Stimulated activated CD8-positive, alpha-beta memory T cell treated with anti-CD3 and anti-CD28 coated beads, Interleukin-12 subunit alpha, Interleukin-12 subunit beta, amount 100 ng/mL, for 4 hours (primary cell): ENCODE measurements at places on chromosomes 4 and X.

- no peak for DNase-seq
These were observed 48.9 kb upstream of the TMSB15B start for GRCh38 chrX:103913356-103914020.

DNA sequence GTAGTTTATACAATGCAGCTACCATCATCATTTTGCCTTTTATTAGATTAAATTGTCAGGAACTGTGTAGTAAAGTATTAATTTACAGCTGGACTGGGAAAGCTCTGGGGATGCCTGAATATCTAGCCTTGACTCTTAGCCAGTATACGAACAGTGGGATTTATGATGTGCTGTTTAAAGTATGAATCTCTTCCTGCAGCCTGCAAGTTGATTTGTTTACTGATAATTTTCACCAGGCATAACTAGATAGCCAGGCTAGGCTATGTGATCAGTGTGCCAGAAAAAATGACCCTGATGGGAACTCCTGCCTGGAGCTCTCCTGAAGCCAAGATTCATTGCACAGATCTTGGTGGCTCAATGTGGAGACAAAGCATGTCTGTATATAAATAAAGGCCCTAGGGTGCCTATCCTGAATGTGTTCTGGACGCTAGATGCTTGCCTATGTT lies 119.2 kb downstream of the SCLT1 start:
- DNase-seq = no peak

- DNase-seq = no peak
These were observed 557.2 kb upstream of the GRIA3 start for GRCh38 chrX:122626871-122627270.

GRCh38 chr4:8331575-8331955 lies 62.0 kb downstream of the HTRA3 start:
- DNase-seq = no peak

DNA sequence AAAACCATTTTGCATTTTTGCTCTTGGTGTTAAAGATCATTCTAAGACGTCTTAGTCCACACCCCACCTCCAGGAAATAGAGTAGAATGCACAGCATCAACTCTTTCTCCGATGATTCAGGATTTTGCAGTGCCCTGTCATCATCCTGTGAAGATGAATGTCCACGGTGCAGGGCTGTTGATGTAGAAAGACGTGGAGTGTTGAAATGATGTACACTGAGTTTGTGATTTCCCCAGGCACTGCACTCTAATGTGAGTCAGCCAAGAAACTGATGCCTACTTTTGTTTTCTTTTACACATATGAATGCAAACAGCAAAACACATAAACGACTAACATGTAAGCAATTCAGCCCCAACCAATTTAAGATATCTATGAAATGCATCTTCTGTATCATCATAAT lies 10.5 kb downstream of the LGI2 start:
- no peak for DNase-seq

DNA sequence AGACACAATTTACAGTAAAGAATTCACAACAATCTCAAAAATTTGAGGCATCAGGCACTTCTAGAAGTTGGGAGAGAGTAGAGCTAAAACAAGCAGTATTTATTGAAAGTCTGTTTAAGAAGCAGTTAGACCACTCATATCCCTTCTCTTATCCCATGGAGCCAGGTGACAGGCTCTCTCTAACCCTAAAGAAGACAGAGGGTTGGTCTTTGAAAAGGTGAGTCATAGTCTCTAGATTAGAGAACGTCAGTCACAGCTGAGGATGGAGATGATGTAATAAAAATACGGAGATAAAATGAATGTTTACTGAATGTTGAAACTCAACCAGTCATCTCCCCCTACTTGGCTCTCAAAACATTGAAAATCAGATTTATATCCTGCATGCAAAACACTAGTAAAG lies 223.8 kb downstream of the CHIC2 start:
- no peak for DNase-seq

GRCh38 chr4:84389406-84389805 lies 109.7 kb downstream of the NKX6-1 start:
- DNase-seq = no peak

DNA sequence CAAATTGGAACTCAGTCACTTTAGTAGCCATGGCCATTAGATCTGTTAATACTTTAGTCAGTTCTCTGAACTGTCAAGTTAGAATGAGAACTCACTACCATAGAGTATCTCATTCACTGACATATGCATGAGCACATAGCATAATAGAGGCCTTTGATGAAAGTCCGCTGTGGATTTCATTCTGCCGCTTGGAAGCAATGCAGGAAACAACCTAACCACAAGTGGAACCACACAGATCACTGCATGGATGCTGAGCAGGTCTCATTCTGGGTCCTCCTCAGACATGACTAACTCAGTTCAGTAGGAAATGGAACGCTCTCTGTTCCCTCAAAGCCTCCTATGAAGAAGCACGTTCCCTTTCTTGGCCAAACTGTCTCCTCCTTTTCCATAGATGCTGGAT lies 1624.8 kb upstream of the TENM3 start:
- no peak for DNase-seq

GRCh38 chr4:99314211-99314610 lies 7.0 kb downstream of the ADH1B start:
- no peak for DNase-seq

DNA sequence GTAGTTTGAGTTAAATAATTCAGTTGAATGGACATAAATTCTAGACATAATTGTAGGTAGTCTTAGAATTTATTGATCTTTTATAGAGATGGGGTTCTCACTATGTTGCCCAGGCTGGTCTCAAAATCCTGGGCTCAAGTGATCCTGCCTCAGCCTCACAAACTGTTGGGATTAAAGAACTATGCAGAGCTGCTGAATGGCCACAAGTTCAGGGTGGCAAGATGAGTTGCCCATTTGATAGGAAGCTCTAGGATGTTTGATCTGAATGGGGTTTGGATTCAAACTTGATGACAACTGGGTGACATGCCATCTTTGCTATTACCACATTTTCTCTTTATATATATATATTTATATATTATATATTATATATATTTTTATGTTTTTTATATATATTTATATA lies 3.6 kb downstream of the RPL36A start:
- DNase-seq = no peak

- no peak for DNase-seq
These were observed 197.3 kb upstream of the LNX1 start for GRCh38 chr4:53788621-53789020.

- DNase-seq = no peak
These were observed 915.5 kb upstream of the EPHA5 start for GRCh38 chr4:66585767-66586166.
